ENCODE measurements at places on chromosomes 4 and X.

DNA sequence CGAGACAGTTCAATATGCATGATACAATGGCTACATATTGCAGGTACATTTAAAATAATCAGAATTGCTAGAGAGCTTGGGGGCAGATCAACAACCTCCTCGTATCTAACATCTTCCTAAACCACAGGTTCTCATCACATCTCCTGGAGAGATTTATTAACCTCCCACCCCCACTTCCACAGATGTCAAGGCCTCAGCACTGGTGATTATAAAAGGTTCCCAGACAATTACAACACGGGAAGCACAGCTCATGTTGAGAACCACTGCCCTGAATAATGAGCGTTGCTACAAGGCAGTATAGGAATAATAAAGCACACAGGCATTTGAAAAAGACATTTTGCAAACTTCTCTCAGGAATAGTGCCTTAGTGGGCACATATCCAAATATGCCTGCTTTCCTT lies 42.8 kb downstream of the ELOVL6 start:
- DNase-seq, result no peak

DNA sequence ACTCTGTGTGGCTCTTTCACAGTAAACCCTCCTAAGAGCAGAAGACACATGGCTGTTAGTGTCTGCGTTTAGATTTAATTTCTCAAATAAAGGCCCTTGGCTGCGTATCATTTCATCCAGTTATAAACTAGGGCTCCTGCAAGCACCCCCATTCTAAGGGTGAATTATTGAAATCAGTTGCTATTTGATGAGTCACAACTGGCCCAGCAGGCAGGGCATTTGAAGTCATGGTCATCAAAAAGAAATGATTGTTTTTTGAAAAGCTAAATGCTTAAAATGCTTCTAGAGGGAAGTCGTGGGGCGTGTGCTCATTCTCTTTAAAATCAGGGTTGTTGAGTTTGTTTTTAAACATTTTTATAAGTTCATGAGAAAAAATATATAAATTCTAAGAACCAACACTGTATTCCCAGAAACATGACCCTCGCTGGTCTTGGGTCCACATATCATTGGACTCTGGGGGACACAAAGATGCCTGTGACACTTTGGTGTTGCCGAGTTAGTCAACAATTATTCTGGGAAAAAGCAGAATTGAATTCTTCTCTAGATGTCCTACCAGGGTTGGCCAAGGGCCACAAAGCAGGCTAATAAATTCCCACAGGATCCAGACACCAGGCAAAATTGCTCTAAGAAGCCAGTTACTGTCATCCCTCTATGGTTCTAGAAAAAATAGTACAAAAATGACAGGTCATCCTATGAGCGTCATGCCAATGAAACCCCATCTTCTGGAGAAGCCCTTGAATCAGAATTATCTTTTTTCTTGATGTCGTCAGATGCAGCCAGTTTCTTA lies 99.5 kb upstream of the MYOZ2 start:
- DNase-seq, result no peak

GRCh38 chr4:186137196-186137794 lies 32.8 kb downstream of the FAM149A start:
- DNase-seq, result no peak

DNA sequence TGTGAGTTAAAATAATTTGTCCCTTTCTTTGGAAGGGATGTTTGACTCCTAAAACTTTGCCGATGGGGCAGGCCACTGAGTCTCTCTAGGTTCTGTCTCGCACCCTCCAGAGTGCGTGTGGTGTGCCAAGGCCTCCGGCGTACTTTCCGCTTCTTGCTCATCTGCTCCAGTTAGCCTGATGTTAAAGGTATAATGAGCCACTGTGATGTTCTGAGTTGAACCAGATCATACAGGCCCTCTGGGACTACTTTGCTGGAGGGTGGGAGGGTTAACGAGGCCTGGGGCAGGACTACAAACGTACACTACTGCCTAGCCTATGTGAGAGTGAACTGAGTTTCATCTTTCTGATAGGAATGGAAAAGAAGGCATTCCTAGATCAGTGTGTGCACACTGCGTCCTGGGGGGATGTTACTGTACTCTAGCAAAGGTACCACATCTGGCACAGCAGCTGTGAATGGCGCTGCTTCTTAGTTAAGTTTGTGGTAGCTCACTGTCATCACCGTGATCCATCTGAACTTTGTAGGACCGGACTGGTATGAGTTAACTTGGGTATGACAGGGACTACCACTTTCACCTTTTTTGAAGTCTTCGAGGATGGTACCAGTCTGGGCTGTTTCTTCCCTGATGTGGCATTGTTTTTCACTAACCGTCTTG lies 60.2 kb downstream of the RGS12 start:
- no peak for DNase-seq

DNA sequence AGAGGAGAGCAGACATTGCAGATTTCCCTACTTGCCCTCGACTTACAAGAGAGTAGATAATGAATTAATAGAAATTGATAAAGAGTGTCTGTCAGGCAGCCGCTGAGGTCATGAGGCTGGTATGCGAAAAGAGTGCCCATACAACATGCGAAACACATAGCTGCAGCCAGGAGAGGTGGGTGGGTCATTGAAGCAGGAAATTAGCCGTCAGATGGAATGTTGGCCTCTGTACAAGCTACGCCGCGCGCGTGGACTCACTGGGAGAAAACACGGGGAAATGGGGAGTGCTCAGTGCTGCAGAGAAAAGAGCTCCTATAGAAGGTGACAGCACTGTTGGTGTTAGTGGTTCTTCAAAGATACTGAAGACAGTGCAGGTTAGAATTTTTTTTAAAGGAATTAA lies 125.1 kb downstream of the RAPGEF2 start:
- DNase-seq, result no peak

DNA sequence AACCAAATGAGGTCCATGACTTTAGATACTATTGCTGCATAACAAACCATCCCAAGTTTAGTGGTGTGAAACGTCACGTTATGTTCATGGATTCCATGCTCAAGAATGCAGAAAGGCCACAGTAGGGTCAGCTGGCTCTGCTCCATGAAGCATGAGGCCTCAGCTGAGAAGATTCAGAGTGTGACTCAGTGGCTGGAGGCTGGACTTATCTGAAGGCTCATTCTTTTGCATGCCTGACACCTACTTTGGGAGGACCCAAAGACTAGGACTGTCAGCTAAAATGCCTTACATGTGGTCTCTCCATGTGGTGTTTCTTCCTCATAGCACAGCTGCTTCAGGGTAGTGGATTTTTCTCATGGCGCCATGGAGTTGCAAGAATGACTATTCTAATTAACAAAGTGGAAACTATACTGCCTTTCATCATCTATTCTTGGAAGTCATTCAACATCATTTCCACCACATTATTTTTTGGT lies 11.5 kb upstream of the CCDC149 start:
- DNase-seq, result no peak

GRCh38 chrX:66163447-66163846 lies 600 bp upstream of the HEPH start:
- DNase-seq, result no peak

DNA sequence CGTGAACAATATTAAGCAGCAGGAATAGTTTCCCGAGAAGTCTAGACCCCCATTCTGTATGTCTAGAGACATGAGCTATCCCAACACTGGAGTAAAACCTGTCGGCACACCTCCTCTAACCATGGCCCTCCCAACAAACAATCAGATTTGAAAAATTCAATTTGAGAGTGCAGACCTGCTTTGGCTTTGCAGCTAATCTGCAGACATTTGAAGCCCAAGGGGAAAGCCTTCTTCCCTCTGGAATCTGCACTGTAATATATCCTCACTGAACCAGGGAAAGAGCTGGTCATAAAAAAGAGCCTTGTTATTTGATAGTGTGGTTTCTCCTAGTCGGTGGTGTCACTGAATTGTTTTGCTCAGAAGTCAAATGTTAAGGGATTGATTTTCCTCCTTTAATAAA lies 44.6 kb upstream of the KLHL34 start:
- DNase-seq, result no peak

GRCh38 chrX:129792586-129793291 lies 13.0 kb downstream of the SASH3 start:
- no peak for DNase-seq

- no peak for DNase-seq
Measured at GRCh38 chr4:7892212-7893019, 47.2 kb downstream of the AFAP1 start.

GRCh38 chr4:102511830-102512605 lies 10.9 kb downstream of the NFKB1 start:
- DNase-seq, result no peak

GRCh38 chrX:150625875-150626274 lies 57.5 kb downstream of the MTM1 start:
- DNase-seq, result no peak

DNA sequence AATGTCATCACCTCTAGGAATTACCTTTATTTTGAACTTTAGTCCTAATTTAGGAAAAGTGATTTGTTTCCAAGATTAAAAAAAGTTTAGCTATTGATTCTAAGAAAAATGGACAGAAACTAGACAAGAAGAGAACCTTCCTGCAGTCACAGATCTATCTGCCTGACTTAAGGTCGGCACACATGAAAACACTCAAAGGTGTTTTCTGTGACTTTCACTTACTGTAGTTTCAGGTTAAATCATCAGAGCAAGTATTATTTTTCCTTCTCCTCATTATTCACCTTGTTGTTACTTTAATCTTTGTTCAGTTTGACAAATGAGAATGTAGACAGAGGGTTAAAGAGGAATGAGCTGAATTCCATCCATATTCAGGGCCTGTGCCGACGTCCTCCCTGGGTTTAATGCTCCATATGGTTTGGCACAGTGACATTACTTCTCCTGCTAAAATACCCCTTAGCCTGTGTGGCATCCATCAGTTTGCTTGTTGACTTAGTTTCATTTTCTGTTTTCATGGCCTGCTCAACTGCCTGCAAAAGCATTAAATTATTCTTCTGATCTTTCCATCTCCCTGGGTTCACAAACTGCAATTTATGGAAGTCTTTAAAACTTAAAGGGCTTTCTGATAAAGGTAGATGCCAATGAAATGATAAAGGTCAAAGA lies 352.7 kb downstream of the NKX6-1 start:
- no peak for DNase-seq

- DNase-seq, result peak; percentile 19
Measured at GRCh38 chr4:10084651-10085358, 31.8 kb downstream of the WDR1 start.

- DNase-seq, result no peak
Measured at GRCh38 chr4:1573830-1574459, 110.2 kb downstream of the FAM53A start.

- no peak for DNase-seq
Measured at GRCh38 chr4:160318567-160319220, 1215.8 kb downstream of the RAPGEF2 start.

GRCh38 chr4:124173912-124174311 lies 538.6 kb downstream of the ANKRD50 start:
- DNase-seq, result no peak

GRCh38 chrX:120306630-120307029 lies 4.6 kb downstream of the TMEM255A start:
- DNase-seq, result no peak

GRCh38 chrX:122115604-122116003 lies 1068.2 kb downstream of the GLUD2 start:
- no peak for DNase-seq

DNA sequence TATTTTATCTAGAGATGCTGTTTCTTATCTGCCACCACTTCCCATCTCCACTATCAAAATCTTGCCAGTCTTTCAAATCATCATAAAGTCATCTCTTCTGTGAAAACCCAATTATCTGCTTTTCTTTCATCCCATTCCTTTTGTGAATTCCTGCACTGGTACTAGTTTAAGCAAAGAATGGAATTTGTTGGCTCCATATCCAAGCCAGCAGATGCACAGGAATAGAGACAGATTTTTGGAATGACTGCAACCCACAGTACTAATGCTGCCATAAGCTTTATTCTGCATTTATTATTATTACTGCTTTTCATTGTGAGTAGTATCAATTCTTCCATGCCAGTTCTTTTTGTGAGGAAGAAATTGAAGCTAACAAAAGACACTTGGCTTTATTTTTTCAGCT lies 616.7 kb downstream of the RAPGEF2 start:
- DNase-seq, result no peak

- peak; percentile 1 for DNase-seq
Measured at GRCh38 chr4:61201961-61202637, 2.0 kb downstream of the ADGRL3 start.

DNA sequence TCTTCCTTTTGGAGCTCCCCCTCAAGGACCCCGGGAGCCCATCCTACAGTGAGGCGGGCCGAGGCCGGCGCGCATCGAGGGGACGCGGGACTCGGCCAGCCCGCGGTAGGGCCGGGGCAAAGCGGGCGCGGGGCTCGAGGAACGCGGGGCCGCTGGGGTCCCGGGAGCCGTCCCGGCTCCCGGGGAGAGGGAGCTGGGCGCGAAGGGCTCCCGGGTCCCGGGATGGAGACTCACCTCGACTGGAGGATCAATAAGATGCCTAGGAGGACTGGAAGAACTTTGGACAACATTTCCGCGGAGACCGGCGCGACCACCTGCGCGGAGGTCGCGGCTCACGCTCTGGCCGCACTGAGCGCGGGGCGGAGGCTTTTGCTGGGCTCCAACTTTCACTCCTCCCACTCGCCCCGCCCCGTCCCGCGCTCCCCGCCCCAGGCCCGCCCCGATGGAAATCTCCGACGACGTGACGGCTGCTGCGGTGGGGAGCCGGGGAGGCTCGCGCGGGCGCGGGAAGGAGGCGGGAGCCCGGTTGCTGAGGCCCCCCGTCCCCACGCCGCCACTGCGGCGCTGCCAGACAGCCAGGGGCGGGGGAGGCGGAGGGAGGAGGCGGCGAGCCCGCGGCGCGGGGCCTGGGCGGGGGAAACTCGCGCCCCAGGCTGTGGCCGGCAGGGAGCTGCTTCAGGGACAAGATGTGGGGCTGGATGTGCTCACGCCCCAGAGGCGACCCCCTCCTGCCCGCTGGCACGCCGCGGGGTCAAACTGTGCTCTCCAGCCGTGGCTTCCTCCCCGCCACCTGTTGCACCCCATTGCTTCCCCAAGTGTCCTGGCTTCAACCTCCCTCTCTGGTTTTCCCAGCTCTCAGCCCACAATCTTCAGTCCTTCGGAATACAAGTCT lies at the start of gene GABRE:
Gene GABRE (minus strand): TSS at position 341 of the 892 bp plus-strand sequence. CDS start 51 bp downstream, at position 290.
- no peak for DNase-seq

DNA sequence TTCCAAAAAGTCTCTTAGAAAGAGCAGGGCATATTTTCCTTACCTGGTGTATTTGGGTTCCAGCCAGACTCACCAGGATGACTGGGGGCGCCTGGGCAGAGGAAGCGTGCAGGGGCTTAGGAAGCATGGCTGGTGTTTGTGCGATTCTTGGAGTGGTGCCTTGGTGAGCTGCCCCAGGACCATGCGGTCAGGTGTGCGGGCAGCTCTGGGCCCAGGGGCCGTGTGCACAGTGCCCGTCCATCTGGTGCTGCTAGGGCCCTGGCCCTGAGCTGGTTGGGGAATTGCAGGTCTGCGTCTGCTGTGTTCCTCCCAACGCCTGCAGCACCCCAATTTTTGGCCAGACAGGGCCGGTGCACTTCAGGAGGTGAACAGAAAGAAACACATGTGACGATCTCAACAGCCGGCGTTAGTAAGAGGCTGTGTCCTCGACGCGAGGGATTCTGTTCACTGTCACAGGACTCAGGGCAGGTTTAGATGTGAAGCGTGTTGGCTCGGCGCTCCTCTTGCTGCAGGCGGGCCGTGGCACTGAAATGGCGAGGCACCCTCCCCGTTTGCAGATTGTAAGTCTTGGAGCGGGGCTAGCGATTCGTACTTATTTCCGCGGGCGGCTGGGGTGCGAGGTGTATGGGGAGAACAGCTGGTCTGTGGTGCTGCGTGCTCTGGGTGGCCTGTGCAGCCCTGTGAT lies 15.2 kb downstream of the RGS12 start:
- no peak for DNase-seq

Data from GM12892 (cell line).